ENCODE measurements at places on chromosomes 6 and 20.

GRCh38 chr6:112879920-112880413 is 532.8 kb downstream of the RFPL4B start:
- no peak overlapping the region for H3K4me3 ChIP-seq
- no peak overlapping the region for H3K27ac ChIP-seq
- no peaks in the 10 kb centered on the region for H3K36me3 ChIP-seq
- no peak for DNase-seq

DNA sequence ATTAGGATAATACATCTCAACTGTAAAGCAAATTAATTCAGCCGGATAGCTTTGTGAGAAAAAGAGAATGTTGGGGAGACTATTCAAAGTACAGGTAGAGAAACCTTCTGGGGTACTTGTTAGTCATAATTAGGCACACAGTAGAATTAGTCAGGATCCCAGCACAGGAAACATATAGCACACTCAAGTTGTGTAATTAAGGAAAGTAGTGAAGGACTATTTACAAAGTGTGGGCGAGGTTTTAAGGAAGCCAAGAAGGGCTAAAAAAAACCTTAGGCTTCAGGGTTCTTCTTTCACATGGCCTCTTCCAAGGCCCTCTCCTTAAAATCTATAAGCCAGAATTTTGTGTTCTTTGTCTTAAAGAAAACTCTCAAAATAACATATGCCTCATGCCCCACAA is 126.7 kb downstream of the RTN4IP1 start:
- no peak for DNase-seq
- H3K4me3 ChIP-seq, result no peak overlapping the region
- H3K27ac ChIP-seq, result no peak overlapping the region
- H3K36me3 ChIP-seq, result no peaks in the 10 kb centered on the region
- no peaks in the 10 kb centered on the region for H3K27me3 ChIP-seq

DNA sequence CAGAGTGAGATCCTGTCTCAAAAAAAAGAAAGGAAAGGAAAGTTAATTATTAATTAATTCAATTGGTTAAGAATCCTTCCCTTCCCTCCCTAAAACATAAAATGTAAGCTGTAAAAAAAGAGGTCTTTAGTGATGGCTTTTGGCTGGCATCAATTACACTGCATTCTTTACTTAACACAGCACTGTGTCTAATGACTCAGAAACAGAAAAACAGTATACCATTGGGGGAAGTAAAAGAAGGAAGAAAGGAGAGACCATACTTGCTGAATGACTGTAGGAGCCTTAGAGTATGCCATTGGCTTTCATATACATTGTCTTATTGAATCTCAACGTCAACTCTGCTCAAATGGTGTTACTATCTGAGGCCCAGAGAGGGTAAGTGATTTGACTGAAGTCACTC is 18.3 kb upstream of the CITED2 start:
- no peak overlapping the region for H3K4me3 ChIP-seq
- no peak for DNase-seq
- no peaks in the 10 kb centered on the region for H3K27me3 ChIP-seq
- no peaks in the 10 kb centered on the region for H3K4me1 ChIP-seq
- H3K36me3 ChIP-seq, result no peaks in the 10 kb centered on the region
- H3K27ac ChIP-seq, result no peak overlapping the region

DNA sequence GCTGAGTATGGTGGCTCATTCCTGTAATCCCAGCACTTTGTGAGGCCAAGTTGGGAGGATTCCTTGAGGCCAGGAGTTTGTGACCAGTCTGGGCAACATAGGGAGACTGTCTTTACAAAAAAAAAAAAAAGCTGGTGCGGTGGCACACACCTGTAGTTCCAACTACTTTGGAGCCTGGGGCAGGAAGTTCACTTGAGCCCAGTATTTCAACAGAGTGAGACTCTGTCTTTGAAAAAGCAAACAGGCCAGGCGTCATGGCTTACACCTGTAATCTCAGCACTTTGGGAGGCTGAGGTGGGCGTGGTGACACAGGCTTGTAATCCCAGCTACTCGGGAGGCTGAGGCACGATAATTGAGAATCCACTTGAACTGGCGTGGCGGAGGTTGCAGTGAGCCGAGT is 28.7 kb downstream of the MYBL2 start:
- H3K36me3 ChIP-seq, result no peaks in the 10 kb centered on the region
- DNase-seq, result no peak
- H3K27me3 ChIP-seq, result no peaks in the 10 kb centered on the region
- no peak overlapping the region for H3K27ac ChIP-seq
- H3K4me3 ChIP-seq, result no peak overlapping the region
- no peaks in the 10 kb centered on the region for H3K4me1 ChIP-seq

DNA sequence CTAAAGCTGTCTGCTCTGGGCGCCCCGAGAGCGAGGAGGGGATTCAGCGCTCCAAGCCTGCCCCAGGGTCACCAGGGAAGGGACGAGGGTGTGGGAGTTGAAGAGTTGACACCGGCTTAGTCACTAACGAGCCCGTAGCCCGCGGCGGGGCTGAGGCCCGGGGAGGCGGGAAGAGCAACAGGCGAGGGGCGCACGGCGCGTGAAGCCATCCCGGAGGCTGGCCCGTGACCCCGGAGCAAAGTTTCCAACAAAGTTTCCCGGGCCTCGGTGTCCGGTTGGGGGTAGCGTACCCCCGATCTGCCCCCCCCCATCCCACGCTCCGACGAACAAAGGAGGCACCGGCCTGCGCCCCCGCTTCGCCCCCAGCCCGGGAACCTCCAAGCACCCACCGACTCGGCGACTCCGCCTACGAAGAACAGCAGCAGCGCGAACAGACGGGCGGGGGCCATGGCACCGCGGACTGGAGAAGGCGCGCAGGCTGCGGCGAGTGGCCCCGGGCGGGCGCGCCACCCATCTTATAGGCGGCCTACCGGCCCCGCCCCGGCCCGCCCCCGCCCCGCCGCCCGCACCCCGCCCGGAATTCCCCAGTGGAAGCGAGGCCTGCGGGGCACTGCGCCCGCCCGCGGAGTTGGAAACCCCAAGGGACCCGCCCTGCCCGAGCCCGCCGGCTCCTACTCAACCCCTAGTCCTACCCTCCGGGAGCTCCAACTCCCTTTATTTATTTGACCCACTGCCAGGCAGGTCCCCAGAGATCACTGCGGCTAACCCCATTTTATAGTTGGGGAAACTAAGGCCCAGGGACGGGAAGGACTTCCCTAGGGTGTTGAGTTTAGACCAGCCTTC is at the start of gene SDC4:
SDC4 (minus strand) TSS at position 489 of the 843 bp plus-strand sequence; CDS start at position 449, 40 bp downstream.
- H3K4me3 ChIP-seq, result peak within 1 kb of the TSS; percentile 79
- no peak for DNase-seq
- H3K27me3 ChIP-seq, result no peaks in the 10 kb centered on the region
- H3K36me3 ChIP-seq, result no peaks in the 10 kb centered on the region
- peaks cover 37% of the 10 kb centered on the region for H3K4me1 ChIP-seq

GRCh38 chr6:144185133-144185836 is 35.0 kb downstream of the STX11 start:
- no peaks in the 10 kb centered on the region for H3K36me3 ChIP-seq
- no peaks in the 10 kb centered on the region for H3K4me1 ChIP-seq
- H3K27ac ChIP-seq, result no peak overlapping the region
- no peak overlapping the region for H3K4me3 ChIP-seq
- no peaks in the 10 kb centered on the region for H3K27me3 ChIP-seq

- no peaks in the 10 kb centered on the region for H3K36me3 ChIP-seq
- H3K27me3 ChIP-seq, result no peaks in the 10 kb centered on the region
- no peak for DNase-seq
- H3K27ac ChIP-seq, result no peak overlapping the region
- H3K4me3 ChIP-seq, result no peak overlapping the region
Observed at GRCh38 chr6:38654263-38654662, 14.5 kb upstream of the BTBD9 start.

- no peaks in the 10 kb centered on the region for H3K27me3 ChIP-seq
- no peaks in the 10 kb centered on the region for H3K36me3 ChIP-seq
- peaks cover 6% of the 10 kb centered on the region for H3K4me1 ChIP-seq
Observed at GRCh38 chr6:150606168-150606591, 6.5 kb downstream of the PLEKHG1 start.

GRCh38 chr20:32567384-32568178 is 17.6 kb downstream of the NOL4L start:
- no peak overlapping the region for H3K4me3 ChIP-seq
- H3K4me1 ChIP-seq, result no peaks in the 10 kb centered on the region
- no peak overlapping the region for H3K27ac ChIP-seq
- H3K27me3 ChIP-seq, result no peaks in the 10 kb centered on the region

- H3K27ac ChIP-seq, result peak overlapping the region; percentile 48
- no peak overlapping the region for H3K4me3 ChIP-seq
- no peaks in the 10 kb centered on the region for H3K4me1 ChIP-seq
- no peaks in the 10 kb centered on the region for H3K27me3 ChIP-seq
- no peaks in the 10 kb centered on the region for H3K36me3 ChIP-seq
Observed at GRCh38 chr20:50339466-50339901, 148.9 kb downstream of the CEBPB start.

- H3K36me3 ChIP-seq, result no peaks in the 10 kb centered on the region
- no peaks in the 10 kb centered on the region for H3K4me1 ChIP-seq
- H3K4me3 ChIP-seq, result no peak overlapping the region
Observed at GRCh38 chr6:149951096-149951495, 9.3 kb downstream of the ULBP2 start.

GRCh38 chr6:33620158-33620855 is 815 bp upstream of the ITPR3 start:
- no peaks in the 10 kb centered on the region for H3K4me1 ChIP-seq
- H3K4me3 ChIP-seq, result peak overlapping the region; percentile 54
- H3K36me3 ChIP-seq, result peaks cover 5% of the 10 kb centered on the region
- H3K27me3 ChIP-seq, result no peaks in the 10 kb centered on the region

GRCh38 chr6:35385457-35386202 is 43.3 kb downstream of the PPARD start:
- H3K27me3 ChIP-seq, result no peaks in the 10 kb centered on the region
- peak; percentile 18 for DNase-seq
- H3K4me3 ChIP-seq, result no peak overlapping the region
- no peaks in the 10 kb centered on the region for H3K36me3 ChIP-seq
- no peak overlapping the region for H3K27ac ChIP-seq
- H3K4me1 ChIP-seq, result peaks cover 19% of the 10 kb centered on the region

DNA sequence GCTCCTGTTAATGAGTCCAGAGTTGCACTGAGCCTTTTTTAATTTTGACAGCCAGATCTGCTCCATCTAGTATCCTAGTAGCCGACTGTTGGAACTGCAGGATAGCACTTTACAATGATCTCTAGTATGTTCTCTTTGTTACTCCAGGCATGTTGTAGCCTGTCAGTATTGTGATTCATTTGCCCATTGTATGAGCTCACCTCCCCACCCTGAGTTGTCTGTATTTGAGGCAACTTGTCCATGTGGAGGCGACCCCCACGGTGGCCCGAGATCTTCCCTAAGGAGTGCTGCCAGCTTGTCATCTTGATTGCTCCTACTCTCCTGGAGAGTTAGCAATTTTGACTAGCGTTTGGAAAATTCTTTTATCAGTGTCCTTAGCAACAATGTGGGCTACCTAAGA is 67.2 kb downstream of the DHX35 start:
- H3K27me3 ChIP-seq, result no peaks in the 10 kb centered on the region
- H3K4me3 ChIP-seq, result no peak overlapping the region
- no peak overlapping the region for H3K27ac ChIP-seq

GRCh38 chr6:133408543-133408942 is 167.4 kb downstream of the EYA4 start:
- no peak for DNase-seq
- no peak overlapping the region for H3K27ac ChIP-seq
- H3K36me3 ChIP-seq, result no peaks in the 10 kb centered on the region
- no peak overlapping the region for H3K4me3 ChIP-seq
- H3K27me3 ChIP-seq, result no peaks in the 10 kb centered on the region
- no peaks in the 10 kb centered on the region for H3K4me1 ChIP-seq

- no peak overlapping the region for H3K27ac ChIP-seq
- peak overlapping the region; percentile 5 for H3K4me3 ChIP-seq
- peaks cover 34% of the 10 kb centered on the region for H3K4me1 ChIP-seq
- peak; percentile 49 for DNase-seq
Observed at GRCh38 chr20:50054626-50055511, 58.1 kb downstream of the UBE2V1 start.

DNA sequence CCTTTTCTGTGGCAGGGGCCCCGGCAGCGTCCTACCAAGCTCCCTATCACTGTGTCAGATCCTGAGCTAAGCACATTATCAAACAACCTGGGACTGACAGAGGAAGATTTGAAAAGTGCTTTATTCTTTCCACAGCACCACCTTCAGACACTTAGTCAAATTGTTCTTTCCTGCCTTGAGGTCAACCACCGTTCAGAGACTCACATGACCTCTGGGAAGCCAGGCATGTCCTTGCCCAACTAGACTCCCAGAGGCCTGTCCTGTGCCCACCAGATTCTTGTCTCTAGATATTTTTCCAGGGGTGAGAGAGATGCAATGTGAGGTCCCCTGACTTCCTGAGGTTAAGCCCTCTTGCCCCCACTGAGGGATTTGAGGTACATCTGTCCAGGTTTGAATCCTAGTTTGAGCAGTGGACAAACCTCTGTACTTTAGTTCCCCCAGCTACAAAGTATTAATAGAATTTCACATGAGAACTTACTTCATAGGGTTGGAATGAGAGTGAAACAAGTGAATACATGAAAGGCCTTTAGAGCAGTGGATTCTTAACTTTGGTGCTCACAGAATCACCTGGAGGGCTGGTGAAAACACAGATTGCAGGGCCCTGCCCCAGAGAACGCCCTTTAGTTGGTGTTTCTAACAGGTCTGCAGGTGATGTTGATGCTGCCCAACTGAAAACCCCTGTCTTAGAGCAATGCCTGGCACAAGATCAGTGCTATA is 179.8 kb downstream of the CLIC5 start:
- no peaks in the 10 kb centered on the region for H3K36me3 ChIP-seq
- H3K4me1 ChIP-seq, result no peaks in the 10 kb centered on the region
- no peak overlapping the region for H3K4me3 ChIP-seq
- DNase-seq, result no peak
- no peak overlapping the region for H3K27ac ChIP-seq
- H3K27me3 ChIP-seq, result no peaks in the 10 kb centered on the region

DNA sequence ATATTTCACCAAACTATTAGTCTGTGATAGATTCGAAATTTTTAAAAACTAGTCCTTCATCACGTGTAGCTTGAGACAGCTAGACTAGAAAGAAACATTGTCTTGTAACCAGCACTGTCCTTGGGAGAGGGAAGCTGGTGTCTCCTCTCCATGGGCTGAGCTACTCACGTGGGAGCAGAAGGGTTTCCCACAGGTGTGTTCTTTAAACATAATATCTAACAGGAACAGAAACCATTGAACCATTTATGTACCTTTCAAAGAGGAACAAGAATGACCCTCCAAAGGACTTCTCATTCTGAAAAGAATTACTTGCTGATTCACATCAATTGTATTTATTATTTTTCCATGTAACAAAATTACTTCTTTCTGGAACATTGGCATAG is 72.4 kb upstream of the SYNJ2 start:
- no peak for DNase-seq
- H3K27ac ChIP-seq, result no peak overlapping the region
- H3K4me1 ChIP-seq, result no peaks in the 10 kb centered on the region
- H3K27me3 ChIP-seq, result no peaks in the 10 kb centered on the region
- H3K36me3 ChIP-seq, result no peaks in the 10 kb centered on the region
